ENCODE measurements at places on chromosomes 16 and 17.
A peak's percentile ranks its signal among the peaks of the same experiment; 100 is the strongest.

DNA sequence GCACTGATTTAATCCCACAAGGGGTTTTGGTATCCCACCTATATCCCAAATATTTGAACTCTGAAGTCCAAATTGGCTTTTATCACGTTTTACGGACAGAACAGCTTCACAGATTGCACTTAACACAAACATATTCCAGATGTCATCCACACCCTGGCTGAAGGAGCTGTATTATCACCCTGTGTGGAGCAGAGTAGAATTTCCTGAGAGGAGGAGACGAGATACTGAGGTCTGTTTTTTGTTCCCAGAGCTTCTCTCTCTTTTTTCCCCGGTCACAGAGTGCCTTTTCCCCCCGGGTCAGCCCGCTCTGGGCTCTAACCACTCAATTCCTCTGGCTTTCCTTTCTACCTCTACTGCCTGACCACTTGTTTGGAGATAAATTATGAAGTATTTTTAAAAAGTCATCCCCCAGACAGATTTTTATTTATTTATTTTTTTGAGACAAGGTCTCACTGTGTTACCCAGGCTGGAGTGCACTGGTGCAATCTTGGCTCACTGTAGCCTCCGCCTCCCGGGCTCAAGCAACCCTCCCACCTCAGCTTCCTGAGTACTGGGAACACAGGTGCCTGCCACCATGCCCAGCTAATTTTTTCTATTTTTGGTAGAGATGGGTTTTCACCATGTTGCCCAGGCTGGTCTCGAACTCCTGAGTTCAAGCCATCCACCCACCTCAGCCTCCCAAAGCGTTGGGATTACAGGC is 30.7 kb downstream of the DNAH2 start:
- DNase-seq, result no peak

DNA sequence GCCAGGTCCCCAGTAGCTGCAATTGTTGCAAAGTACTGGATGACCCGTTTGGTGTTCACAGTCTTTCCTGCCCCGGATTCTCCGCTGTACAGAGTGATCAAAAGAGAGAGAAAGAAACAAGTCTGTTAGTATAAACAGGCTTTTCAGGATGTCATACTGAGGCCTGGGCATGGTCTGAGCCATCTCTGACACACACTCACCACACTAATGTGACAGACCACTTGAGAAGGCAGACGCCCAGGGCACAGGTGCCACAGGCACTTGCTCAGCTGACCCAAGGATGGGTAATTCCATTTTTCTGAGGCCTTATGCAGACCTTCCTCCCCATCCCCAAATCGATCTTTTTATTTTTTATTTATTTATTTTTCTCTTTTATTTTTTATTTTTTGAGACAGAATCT is 7.5 kb downstream of the MYH3 start:
- no peak for DNase-seq

DNA sequence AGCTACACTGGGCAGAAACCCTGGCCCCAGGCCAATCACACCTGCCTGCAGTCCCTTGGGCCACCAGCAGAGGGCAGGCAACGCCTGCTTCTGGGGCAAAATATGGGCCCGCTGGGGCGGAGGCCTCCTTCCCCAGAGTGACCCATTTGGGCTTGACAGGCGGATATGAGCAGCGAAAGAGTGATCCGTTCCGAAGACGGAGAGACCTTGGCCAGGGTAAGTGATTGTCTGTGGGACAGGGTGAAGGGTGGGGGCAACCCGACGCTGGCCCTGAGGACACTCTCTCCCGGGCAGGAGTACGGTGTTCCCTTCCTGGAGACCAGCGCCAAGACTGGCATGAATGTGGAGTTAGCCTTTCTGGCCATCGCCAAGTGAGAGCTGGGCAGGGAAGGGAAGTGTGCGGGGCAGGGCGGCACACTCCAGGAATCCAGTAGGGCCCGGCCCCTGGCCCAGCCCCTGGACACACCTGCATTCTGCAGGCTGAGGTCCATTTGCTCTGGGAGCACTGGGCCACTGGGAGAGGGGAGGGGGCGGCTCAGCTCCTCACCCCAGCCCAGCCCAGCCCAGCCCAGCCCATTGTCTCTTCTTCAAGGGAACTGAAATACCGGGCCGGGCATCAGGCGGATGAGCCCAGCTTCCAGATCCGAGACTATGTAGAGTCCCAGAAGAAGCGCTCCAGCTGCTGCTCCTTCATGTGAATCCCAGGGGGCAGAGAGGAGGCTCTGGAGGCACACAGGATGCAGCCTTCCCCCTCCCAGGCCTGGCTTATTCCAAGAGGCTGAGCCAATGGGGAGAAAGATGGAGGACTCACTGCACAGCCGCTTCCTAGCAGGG is 3.5 kb upstream of the NHERF1 start:
- peak; percentile 92 for DNase-seq

- no peak for DNase-seq
These were observed 14.9 kb downstream of the TFAP4 start for GRCh38 chr16:4257646-4258556.

DNA sequence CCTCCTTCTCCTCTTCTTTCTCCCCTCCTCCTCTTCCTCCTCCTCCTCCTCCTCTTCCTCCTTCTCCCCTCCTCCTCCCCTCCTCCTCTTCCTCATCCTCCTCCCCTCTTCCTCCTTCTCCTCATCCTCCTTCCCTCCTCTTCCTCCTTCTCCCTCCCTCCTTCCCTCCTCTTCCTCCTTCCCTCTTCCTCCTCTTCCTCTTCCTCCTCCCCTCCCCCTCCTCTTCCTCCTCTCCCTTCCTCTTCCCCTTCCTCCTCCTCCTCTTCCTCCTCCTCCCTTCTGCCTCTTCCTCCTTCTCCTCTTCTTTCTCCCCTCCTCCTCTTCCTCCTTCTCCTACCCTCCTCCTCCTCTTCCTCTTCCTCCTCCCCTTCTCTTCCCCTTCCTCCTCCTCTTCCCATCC is 5.1 kb upstream of the PITPNM3 start:
- no peak for DNase-seq

GRCh38 chr16:72854267-72854959 is 193.5 kb downstream of the ZFHX3 start:
- no peak for DNase-seq

DNA sequence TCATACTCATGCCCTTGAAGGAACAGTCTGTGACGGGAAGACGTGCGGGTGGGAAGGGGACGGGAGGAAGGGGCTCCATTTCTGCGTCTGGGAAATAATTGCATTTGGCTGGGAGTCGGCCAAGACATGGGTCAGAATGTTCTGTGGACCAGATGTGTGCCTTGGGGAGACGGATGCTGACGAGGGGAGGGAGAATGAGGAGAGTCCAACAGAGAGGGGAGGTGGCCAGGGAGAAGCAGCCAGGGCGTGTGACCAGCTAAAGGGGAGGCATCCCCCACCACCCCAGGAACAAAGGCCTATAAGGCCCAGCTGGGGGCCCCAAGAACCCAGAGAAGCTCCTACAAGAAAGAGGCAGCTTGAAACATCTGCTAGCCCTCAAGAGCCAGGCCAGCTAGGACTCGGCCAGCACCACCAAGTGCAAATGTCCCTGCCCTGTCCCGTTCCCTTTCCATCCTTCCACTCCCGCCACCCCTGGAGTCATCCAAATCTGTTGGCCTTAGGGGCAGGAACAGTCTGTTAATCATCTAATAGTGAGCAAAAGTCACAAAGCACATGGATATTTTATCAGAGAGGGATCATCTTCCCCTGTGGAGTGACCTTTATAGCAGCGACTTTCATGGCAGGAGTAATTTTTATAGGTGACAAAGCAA is 42.5 kb upstream of the BCO1 start:
- DNase-seq, result no peak

GRCh38 chr17:76793775-76794174 is 55.9 kb downstream of the MFSD11 start:
- no peak for DNase-seq

GRCh38 chr17:67324330-67324729 is 42.0 kb downstream of the PSMD12 start:
- DNase-seq, result no peak

GRCh38 chr17:8680466-8681169 is 50.1 kb upstream of the MYH10 start:
- DNase-seq, result no peak

- no peak for DNase-seq
These were observed 17.0 kb upstream of the THAP11 start for GRCh38 chr16:67825119-67825518.

DNA sequence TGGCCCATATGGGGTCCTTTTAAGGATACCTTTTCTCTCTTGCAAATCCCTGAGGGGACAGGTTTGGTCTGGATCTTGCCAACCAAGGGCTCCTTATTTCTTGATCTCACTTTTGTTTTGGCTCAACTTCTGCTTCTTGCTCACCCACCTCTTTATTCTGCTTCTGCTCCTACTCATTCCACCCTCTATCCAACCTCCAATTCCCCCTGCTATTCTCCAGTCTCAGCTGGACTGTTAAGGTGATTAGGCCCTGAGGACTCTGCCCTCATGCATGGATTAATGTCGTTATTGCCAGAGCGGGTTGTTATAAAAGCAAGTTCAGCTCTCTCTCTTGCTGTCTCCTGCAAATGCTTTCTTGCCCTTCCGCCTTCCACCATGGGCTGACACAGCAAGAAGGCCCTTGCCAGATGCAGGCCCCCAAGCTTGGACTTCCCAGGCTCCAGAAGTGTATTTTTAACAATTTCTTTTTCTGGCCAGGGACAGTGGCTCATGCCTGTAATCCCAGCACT is 29.8 kb downstream of the LAT start:
- DNase-seq, result no peak

DNA sequence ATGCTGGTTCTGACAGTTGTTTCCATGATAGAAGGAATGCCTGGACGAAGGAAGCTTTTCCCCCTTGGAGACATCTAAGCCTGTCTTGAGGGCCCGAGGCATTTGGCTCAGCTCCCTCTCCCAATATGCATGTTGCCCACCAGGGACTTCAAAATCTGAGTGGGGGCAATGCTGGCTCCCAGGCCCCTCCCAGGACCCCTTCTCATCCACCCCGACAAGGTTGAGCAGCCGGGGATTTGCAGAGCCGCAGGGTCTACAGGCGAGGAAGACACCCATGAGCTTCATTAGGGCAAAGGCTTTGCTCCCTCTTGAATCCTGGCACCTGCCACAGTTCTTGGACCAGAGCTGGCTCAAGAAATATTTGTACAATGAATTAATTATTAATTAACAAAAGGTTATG is 25.1 kb upstream of the DNAH17 start:
- no peak for DNase-seq

DNA sequence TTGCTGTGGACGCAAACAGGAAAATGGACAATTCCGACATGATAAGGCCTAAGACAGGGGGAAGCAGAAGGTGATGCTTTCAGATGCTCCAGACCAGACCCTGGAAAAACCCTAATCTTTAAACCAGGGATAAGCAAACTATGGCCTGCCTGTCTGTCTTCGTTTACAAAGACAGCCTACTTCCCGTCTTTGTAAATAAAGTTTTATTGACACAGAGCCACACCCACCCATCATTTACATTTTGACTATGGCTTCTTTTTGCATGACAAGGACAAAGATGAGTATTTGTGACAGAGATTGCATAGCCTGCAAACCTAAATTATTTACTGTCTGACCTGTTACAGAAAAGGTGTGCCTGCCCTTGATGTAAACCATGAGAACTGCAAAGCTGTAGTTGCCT is 177.9 kb downstream of the WSCD1 start:
- DNase-seq, result no peak

GRCh38 chr16:81521141-81521626 is 76.6 kb downstream of the CMIP start:
- no peak for DNase-seq

GRCh38 chr17:2214047-2214928 is 89.3 kb downstream of the SMG6 start:
- peak; percentile 38 for DNase-seq

DNA sequence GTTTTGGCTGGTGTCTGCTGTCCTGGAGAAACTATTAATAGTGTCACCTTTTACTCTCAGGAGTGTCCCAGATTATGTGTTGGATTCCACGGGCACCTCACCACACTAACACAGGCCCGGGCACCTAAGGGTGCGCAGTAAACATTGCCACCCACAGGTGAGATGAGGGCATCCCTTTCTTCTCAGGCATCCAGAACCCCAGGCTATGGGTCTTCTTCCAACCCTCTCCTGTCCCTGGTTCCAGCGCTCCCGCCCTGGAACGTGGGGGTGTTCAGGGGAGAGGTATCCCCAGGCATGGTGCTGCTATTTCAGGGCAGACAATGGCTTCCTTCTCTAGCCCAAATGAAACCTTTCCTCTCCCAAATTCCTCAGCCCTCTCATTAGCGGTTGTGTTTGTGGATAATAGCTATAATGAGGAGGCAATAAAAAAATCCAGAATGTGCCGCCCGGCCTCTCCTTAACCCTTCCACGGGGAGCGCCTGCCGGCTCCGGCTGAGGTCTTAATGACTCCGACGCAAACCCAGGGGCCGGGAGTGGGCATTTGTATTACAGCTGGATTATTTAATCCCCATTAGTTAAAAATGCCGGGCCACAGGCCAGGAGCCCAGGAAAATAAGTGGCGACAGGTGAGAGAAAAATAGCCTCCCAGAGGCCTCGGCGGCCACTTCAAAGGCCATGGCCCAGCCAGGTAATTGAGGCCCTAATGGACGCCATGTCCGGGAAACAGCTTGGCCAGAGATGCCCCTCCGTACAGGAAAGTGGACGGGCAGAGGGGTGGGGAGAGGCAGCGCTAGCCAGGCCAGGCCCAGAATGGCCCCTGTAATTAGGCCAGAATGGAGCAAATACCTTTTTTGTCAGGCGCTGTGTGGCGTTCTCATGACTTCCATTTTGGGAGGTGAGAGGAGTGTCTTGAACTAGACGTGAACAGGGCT is 102.8 kb downstream of the IRX5 start:
- DNase-seq, result no peak

DNA sequence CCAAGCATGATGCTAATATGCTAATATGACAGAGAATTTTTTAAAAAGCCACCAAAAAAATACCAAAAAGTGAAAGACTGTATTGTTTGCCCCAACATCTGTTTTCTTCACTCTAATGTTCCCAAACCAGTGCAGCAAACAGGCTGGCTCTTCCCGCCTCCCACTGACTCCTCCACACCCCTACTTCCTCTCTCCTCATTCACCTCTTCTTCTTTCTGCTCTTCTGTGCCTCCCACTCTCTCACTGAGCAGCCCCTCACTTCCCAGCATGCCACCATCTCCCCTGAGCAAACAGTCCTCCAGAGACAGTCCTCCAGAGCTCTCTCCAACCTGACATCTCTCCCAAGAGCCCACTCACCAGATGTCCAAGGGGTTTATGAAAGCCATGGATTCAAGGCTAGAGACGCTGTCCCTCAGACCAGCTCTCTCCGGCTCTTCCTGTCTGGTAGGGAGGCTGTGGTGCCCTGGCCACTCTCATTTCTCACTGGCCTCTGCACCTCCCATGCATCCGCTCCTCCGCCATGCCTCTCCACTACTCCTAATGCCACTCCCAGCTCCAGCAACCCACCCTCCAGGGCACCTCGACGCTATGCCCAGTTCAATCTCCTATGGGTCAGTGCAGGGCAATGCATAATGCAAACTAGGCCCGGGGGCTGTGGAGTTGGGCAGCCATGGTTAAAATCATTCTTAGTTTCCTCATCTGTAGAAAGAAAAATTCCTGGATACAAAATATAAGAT is 52.9 kb downstream of the ANKRD11 start:
- no peak for DNase-seq

Measured in nucleus accumbens (tissue), 56 donors.